Sigmoid colon (tissue), 7 donors: ENCODE measurements at places on chromosomes 4 and X.

DNA sequence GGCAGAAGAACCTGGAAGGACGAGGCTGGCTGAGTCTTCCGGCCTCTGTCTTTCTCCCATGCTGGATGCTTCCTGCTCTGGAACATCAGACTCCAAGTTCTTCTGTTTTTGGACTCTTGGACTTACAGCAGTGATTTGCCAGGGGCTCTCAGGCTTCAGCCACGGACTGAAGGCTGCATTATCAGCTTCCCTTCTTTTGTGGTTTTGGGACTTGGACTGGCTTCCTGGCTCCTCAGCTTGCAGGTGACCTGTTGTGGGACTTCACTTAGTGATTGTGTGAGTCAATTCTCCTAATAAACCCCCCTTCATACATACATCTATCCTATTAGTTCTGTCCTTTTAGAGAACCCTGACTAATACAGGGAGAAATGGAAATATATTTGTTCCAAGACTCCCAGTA, 265.8 kb downstream of the PCDH18 start:
- no peaks in the 10 kb centered on the region for H3K4me1 ChIP-seq
- H3K36me3 ChIP-seq, result no peaks in the 10 kb centered on the region
- no peak overlapping the region for H3K27ac ChIP-seq
- H3K27me3 ChIP-seq, result no peaks in the 10 kb centered on the region

GRCh38 chr4:42642101-42642797, 14.7 kb downstream of the ATP8A1 start:
- H3K27ac ChIP-seq, result no peak overlapping the region
- no peaks in the 10 kb centered on the region for H3K4me1 ChIP-seq
- DNase-seq, result no peak
- no peaks in the 10 kb centered on the region for H3K27me3 ChIP-seq
- H3K36me3 ChIP-seq, result no peaks in the 10 kb centered on the region

DNA sequence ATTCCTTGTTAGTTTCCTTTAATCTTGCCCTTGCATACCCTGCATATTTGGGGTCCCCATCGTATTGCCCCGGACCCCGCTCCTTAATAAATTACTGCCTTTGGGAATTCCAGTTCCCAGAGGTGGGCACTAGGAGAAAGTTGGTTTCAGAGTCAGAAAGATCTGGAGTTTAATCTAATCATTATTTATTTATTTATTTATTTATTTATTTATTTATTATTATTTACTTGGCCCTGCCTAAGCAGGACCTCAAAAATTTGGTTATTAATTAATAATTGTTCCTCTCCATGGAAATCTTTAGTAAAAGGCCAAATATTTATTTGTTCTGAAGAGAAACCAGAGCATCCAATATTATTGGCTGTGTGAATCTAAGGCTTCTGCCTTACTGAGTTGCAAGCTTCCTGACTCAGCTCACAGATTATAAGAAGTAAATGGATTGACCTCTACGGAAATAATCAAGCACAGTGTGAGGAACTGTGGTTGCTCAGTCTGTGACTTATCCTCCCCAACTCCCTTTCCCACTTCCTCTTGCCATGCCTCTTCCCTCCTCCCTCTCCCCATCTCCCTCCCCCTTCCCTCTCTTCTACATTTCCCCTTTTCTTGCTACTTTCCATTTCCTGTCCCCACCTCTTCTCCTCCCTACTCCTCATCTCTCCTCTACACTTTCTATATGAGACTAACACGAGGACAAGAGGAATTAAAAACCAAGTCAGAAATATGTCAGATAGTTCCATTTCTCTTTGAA, 61.5 kb upstream of the AP1S2 start:
- no peaks in the 10 kb centered on the region for H3K36me3 ChIP-seq
- H3K4me3 ChIP-seq, result no peak overlapping the region
- H3K4me1 ChIP-seq, result no peaks in the 10 kb centered on the region
- no peaks in the 10 kb centered on the region for H3K27me3 ChIP-seq

DNA sequence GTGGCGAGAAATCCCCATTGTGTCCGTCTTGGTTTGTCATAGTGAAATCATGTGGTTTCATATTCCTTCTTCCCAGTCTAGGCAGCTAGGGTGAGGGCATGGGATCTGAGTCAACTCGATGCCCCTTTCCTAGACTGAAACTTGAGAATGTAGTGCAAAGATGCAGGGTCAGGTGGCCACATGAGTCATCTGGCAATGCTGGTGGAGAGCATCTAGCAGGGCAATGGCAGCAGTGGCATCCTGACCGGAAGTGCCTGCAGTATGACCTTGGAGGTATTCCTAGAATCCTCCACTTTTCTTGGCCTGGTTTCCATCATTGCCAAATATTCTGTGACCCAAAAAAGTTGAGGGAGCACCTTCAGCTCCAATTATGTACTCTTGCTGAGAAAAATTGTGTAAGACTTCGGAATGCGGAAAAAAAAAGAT, 39.1 kb upstream of the TMEM184C start:
- H3K36me3 ChIP-seq, result no peaks in the 10 kb centered on the region

DNA sequence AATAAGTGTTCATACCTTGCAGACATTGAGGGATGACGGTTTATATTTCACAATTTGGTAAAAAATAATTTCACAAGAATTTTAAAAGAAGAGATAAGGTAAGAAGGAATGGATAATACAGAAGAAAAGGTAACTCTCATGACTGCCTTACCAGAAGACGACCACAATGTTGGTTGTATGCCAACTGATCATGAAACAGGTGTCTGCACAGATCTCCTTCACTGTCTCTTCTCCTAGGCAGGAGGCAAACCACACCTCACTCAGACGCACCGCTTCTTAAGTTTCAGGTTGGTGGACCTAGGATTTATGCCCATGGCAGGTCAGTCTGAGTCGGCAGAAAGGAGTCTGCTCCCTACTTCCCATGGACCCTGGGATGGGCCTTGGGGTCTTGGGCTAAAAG, 177.2 kb downstream of the VSIG4 start:
- no peak overlapping the region for H3K4me3 ChIP-seq
- no peaks in the 10 kb centered on the region for H3K4me1 ChIP-seq
- no peak overlapping the region for H3K27ac ChIP-seq
- no peaks in the 10 kb centered on the region for H3K36me3 ChIP-seq
- H3K27me3 ChIP-seq, result peaks cover 3% of the 10 kb centered on the region

- no peaks in the 10 kb centered on the region for H3K36me3 ChIP-seq
- H3K27ac ChIP-seq, result no peak overlapping the region
- H3K27me3 ChIP-seq, result no peaks in the 10 kb centered on the region
- DNase-seq, result no peak
Observed at GRCh38 chrX:17527135-17527701, 152.2 kb downstream of the NHS start.

- peak overlapping the region; percentile 88 for H3K27ac ChIP-seq
- no peaks in the 10 kb centered on the region for H3K27me3 ChIP-seq
- H3K4me1 ChIP-seq, result peaks cover 14% of the 10 kb centered on the region
- H3K4me3 ChIP-seq, result no peak overlapping the region
Observed at GRCh38 chr4:183589461-183590099, 69.4 kb downstream of the RWDD4 start.

DNA sequence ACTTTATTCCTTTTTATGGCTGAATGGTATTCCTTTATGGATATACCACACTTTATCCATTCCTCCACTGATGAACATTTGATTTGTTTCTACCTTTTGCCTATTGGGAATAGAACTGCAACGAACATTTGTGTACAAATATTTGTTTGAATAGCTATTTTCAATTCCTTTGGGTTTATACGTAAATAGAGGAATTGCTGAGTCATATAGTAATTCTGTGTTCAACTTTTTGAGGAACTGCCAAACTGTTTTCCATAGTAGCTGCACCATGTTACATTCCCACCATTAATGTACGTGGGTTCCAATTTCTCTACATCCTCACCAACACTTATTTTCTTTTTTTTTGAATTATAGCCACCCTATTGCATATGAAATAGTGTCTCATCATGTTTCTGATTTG, 156.5 kb upstream of the ATP6AP2 start:
- H3K27me3 ChIP-seq, result no peaks in the 10 kb centered on the region
- no peaks in the 10 kb centered on the region for H3K36me3 ChIP-seq
- no peak for DNase-seq
- no peak overlapping the region for H3K4me3 ChIP-seq
- H3K4me1 ChIP-seq, result no peaks in the 10 kb centered on the region

DNA sequence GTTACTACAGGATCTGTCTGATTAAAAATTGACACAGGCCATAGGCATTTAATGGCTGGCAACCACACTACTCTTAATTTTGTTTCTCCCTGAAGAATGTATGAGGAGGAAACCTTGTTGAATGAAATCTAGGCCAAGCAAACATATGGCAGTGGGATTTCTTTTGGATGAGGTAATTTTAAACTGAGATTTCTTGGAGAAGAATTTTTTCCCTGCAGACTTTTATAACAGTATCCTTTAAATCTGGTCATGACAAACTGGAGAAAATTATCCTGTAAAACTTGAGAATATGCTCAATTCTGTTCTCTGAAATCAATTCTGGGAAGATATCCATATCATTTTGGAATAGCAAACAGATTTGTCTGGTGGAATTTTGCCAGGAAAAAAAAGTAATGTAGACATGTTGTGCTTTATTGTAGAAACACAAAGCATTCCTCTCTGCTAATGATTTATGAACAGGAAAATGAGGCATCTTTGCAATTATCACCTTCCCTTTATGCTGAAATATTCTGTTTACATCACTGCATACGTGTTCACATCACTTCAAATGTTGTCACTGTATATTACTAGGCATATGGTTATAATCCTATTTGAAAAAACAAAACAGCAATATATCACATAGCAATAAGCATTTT, 108.3 kb upstream of the ARSJ start:
- no peaks in the 10 kb centered on the region for H3K36me3 ChIP-seq
- no peaks in the 10 kb centered on the region for H3K4me1 ChIP-seq
- no peaks in the 10 kb centered on the region for H3K27me3 ChIP-seq

- H3K36me3 ChIP-seq, result no peaks in the 10 kb centered on the region
- no peak for DNase-seq
- H3K27ac ChIP-seq, result no peak overlapping the region
- H3K27me3 ChIP-seq, result no peaks in the 10 kb centered on the region
- no peak overlapping the region for H3K4me3 ChIP-seq
Observed at GRCh38 chr4:134862116-134862515, 660.5 kb upstream of the PABPC4L start.

DNA sequence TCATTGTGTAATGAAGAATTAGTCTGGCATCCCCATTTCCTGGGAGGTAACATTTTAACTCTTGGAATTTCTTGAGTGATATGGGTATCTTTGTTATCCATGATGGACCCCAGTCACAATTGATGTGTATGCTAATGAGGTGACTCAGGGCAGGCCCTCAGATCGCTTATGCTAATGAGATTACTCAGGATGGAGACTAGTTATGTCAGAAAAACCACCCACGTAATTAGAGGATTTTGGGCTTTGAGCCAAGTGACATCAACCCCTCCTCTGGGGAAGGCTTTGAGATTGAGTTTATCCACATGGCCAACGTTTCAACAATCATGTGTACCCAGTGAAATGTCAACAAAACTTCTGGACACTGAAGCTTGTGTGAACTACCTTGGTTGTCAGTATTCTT, 772.7 kb downstream of the STPG2 start:
- no peaks in the 10 kb centered on the region for H3K36me3 ChIP-seq
- DNase-seq, result no peak
- no peak overlapping the region for H3K4me3 ChIP-seq
- H3K4me1 ChIP-seq, result no peaks in the 10 kb centered on the region
- no peaks in the 10 kb centered on the region for H3K27me3 ChIP-seq
- H3K27ac ChIP-seq, result no peak overlapping the region

- H3K27me3 ChIP-seq, result no peaks in the 10 kb centered on the region
- H3K36me3 ChIP-seq, result no peaks in the 10 kb centered on the region
- no peak for DNase-seq
- no peak overlapping the region for H3K4me3 ChIP-seq
- H3K4me1 ChIP-seq, result no peaks in the 10 kb centered on the region
Observed at GRCh38 chr4:32477518-32477917, 1757.3 kb downstream of the PCDH7 start.

GRCh38 chr4:170476351-170476750, 386.6 kb upstream of the AADAT start:
- no peaks in the 10 kb centered on the region for H3K27me3 ChIP-seq

GRCh38 chr4:110211770-110212061, 13.3 kb upstream of the ELOVL6 start:
- no peaks in the 10 kb centered on the region for H3K27me3 ChIP-seq
- no peak overlapping the region for H3K27ac ChIP-seq
- DNase-seq, result no peak
- H3K4me1 ChIP-seq, result no peaks in the 10 kb centered on the region
- no peak overlapping the region for H3K4me3 ChIP-seq

DNA sequence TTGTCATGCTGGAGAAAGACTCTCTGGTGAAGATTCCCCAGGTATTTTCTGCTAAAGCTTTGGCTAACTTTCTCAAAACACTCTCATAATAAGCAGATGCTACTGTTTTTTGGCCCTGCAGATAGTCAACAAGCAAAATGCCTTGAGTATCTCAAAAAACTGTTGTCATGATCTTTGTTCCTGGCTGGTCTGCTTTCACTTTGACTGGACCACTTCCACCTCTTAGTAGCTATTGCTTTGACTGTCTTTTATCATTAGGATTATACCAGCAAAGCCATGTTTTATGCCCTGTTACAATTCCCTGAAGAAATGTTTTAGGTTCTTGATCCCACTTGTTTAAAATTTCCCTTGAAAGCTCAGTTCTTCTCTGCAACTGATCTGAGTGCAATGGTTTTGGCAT, 231.5 kb downstream of the SLC7A11 start:
- no peaks in the 10 kb centered on the region for H3K27me3 ChIP-seq
- H3K36me3 ChIP-seq, result no peaks in the 10 kb centered on the region
- no peaks in the 10 kb centered on the region for H3K4me1 ChIP-seq
- no peak for DNase-seq
- no peak overlapping the region for H3K27ac ChIP-seq

DNA sequence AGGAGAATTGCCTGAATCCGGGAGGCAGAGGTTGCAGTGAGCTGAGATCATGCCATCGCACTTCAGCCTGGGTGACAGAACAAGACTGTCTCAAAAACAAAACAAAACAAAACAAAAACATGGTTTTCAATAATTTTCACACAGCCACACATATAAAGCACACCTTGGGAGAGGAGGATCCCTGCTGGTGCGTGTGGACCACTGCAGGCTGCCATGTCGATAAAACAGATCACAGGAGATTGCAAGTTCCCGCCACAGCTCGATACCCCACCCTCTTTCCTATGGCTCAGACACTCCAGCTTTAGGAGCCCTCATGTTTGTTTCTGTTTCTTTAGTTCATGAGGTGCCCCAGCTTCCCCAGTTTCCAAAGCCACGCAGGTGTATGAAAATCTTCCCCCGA, 31.3 kb upstream of the CLDN24 start:
- no peaks in the 10 kb centered on the region for H3K27me3 ChIP-seq
- no peak for DNase-seq
- H3K27ac ChIP-seq, result no peak overlapping the region
- H3K4me1 ChIP-seq, result no peaks in the 10 kb centered on the region
- H3K36me3 ChIP-seq, result no peaks in the 10 kb centered on the region

GRCh38 chr4:185580699-185581098, 45.4 kb upstream of the PDLIM3 start:
- no peaks in the 10 kb centered on the region for H3K36me3 ChIP-seq
- no peaks in the 10 kb centered on the region for H3K27me3 ChIP-seq
- no peaks in the 10 kb centered on the region for H3K4me1 ChIP-seq
- H3K4me3 ChIP-seq, result no peak overlapping the region
- DNase-seq, result no peak

- H3K27me3 ChIP-seq, result peaks cover 10% of the 10 kb centered on the region
- peaks cover 36% of the 10 kb centered on the region for H3K4me1 ChIP-seq
- no peak for DNase-seq
- peak overlapping the region; percentile 57 for H3K4me3 ChIP-seq
- no peaks in the 10 kb centered on the region for H3K36me3 ChIP-seq
Observed at GRCh38 chr4:154492288-154492687, 689 bp upstream of the DCHS2 start.
